ENCODE measurements at places on chromosomes 16 and 17.

- DNase-seq = no peak
These were observed 28.1 kb downstream of the ZNRF1 start for GRCh38 chr16:75026892-75027391.

GRCh38 chr16:61323456-61323855, 712.8 kb downstream of the CDH8 start:
- DNase-seq = no peak

GRCh38 chr16:8845699-8846298, 23.0 kb downstream of the CARHSP1 start:
- no peak for DNase-seq

DNA sequence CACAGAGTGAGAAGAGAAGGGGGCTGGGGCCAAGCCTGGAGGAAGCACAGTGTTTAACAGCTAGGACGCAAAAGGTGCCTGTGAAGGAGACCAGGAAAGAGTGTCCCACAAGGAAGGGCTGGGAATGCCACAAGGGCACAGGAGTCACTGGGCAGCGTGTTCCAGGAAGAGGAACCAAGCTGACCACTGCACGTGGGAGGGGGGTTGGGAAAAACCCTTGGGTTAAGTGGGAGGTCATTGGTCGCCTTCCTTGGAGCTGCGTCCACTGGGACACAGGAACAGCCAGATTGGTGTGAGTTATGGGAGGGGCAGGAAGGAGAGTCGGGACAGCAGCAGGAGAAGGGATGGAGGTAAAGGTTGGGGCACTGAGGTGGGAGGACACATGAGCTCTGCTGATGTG, 12.9 kb downstream of the TTYH2 start:
- no peak for DNase-seq

DNA sequence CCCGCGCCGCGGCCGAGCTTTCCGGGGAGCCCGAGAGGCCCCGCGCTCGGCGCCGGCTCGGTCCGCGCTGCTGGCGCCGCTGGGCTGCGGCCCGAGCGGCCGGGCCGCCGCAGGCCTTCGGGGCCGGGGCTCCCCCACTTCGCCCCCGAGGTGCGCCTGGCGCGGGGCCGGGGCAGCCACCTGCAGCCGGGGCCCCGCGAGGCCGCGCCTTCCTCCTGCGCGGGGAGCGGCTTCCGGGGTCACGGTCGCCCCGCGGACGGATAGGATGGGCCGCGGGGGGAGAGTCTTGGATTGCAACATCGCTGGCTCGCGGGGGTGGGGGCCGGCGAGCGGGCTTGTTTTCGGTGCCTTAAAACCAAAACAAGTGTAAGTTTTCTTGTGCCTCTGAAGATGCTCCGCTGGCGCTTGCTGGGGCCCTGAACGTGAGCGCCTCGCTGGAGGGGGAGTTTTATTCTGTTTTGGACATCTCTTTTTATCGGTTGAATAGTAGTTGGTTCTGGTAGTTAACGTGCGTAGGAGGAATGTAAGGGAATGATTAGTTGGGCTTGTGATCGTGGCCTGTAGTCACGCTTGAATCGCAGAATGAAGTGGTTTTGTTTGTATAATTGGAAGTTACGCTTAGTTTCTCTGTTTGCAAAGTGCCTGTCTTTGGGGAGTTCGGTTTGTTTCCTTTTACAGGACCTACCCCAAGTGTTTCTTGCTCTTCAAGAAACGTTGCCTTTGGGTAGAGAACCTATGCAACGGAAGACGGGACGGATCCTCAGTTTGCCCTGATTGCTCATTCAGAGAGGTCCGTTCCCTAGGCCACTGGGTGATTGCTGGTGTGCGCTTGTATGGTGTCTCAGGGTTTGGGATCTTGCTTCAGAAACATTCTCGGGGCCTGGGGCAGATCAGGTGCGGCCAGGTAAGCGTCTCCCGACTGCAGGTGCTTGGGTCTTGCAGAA, 724 bp downstream of the UBE2I start:
- DNase-seq = peak; percentile 60

DNA sequence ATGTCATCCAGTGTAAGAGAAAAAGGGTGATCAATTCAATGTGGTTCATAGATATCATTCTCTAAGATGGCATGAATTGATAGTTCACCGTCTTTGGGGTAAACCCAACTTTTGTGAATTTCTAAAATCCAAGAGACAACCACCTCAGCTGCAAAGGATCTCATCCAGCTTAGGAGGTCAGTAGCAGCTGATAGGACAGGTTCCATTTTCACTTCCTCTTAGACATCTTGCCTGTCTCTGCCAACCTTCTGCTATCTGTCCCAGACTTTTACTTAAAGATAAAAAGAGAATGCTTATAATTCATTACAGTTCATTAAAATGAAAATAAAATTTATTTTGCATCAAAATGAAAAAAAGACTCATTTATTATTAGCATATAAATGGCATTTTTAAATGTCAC, 468.2 kb downstream of the XYLT1 start:
- DNase-seq = no peak

DNA sequence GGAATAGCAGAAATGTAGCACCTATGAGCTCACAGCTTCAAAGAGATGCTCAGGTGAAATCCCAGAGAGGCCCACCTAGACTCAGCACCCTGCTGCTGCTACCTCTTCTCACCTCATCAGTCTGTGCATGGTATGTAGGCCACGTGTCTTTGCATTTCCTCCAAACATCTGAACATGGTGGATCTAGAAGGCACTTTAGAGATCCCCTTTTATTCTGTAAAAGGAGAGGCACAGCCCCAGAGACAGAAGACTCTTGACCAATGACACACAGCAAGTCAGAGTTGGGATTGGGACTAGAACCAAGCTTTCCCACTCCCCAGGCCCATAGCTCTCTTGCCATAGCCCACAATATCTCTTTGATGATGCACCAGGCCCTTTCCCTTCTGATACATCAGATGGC, 19.4 kb upstream of the NKD1 start:
- DNase-seq = no peak

- DNase-seq = peak; percentile 58
These were observed 892 bp downstream of the ABCC1 start for GRCh38 chr16:15950161-15950854.

DNA sequence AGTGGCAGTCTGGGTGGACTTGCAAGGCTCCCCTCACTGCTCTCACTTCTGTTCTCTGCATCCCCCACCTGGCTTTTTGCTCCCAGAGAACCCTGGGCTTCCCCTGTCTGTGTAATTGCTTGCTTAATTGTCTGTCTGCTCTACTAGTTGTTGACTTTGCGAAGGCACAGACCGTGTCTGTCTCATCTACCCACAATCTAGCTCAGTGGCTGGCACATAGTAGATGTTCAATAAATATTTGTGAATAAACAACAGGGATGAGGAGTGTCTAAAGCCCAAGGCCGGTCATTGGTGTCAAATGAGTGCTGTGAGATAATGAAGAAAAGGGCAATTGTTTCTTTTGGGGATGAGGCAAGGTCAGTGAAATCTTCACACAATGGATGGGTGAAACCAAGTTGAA, 2.8 kb upstream of the SEZ6 start:
- no peak for DNase-seq

DNA sequence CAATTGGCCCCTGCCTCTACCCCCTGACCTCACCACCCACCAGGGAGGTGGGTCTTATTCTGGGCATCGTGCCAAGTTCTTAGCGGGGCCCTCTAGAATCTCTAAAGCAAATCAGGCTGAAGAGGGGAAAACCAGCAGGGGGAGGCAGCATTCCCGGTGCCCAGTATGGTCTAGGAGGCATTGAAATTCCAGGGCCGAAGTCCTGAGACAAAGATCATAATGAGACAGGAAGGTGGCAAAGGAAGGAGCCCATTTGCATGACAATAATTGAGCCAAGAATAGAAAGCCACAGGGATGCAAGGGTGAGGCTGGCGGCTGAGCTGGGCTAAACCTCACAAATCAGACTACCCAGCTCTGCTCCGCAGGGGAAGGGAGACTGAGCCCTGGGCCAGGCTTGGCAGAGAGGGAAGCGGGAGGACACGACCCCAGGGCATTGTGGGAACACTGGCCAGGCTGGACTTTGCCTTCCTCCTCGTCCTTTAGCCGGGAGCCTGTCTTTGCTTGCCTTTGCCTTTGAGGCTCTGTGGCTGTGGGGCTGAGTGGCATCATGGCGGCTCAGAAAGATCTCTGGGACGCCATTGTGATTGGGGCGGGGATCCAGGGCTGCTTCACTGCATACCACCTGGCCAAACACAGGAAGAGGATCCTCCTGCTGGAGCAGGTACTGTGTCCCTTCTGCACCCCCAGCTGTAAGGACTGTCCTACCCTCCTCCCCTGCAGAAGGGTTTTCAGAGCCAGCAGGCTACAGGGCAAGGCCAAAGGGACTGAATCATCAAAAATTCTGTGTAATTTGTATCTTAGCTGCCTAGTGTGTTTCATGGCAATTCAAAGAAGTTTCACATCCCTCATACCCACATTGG, at the start of gene PIPOX:
TSS of gene PIPOX (plus strand) at position 463 of the 860 bp plus-strand sequence. CDS start at position 548, 85 bp downstream.
- no peak for DNase-seq
